Activated T-cell treated with anti-CD3 and anti-CD28 coated beads, Interleukin-2, amount 50 U/mL, for 4 hours (primary cell): ENCODE measurements at places on chromosomes 5 and 9. TPM values are rescaled to one million over a fixed set of nuclear protein-coding genes. Genes with fewer than 3 reads are reported as not detected.

DAPK1 gene
- total RNA-seq: 4.2 TPM

PDE8B gene
- not detected for total RNA-seq

THOC3 gene
- 83.5 TPM for total RNA-seq

BARHL1 gene
- total RNA-seq: not detected

MSX2 gene
- total RNA-seq: 0.08 TPM

TMEM215 gene
- not detected for total RNA-seq

BHMT gene
- 0.30 TPM for total RNA-seq

PCDHA10 gene
- not detected for total RNA-seq

SLIT3 gene
- 0.16 TPM for total RNA-seq

CNTRL gene
- total RNA-seq: 46.5 TPM

RUFY1 gene
- total RNA-seq: 33.8 TPM

PRSS3 gene
- total RNA-seq: 0.82 TPM

CDO1 gene
- 0.26 TPM for total RNA-seq

ANKRD31 gene
- 0.56 TPM for total RNA-seq

ISL1 gene
- total RNA-seq: not detected

LCN9 gene
- total RNA-seq: not detected

GABRP gene
- total RNA-seq: not detected

WDR38 gene
- not detected for total RNA-seq
